Type B pancreatic cell (in vitro differentiated cells): ENCODE measurements at places on chromosomes 5 and 9.

DNA sequence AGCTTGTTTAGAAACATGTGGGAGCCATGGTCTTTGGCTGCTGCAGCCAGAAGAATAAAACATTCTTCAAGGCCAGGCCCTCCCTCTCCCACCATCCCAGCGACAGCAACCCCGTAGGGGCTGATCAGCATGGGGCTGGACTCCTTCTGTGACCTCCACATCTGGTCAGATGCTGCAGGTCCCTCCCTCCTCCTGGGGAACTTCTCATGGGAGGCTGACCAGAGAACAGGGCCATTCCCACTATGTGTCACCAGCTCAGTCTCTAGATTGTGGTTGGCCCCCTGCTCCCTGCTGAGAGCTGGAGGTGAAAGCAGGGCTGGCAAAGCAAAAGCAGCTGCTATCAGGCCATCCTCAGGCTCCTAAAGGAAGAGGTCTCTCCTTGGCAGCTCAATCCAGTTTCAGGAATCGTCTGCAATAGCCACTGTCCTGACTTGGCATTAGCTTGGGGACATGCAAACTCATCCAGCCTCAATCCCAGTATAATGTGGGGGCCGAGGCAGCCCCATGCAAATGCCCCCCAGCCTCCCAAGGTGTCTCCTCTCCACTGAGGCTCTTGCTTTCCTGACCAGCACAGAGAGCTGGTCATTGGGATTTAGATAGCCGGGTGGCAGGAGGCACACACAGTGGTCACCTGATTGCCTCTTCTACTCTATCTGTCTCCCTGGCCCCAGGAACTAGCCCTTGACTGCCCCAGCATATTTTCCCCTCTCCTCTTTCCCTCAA is 81.5 kb downstream of the NRG2 start:
- DNase-seq, result peak; percentile 37
- H3K27ac ChIP-seq, result no peak overlapping the region
- H3K4me3 ChIP-seq, result no peak overlapping the region
- no peaks in the 10 kb centered on the region for H3K36me3 ChIP-seq
- H3K27me3 ChIP-seq, result peaks cover 30% of the 10 kb centered on the region

GRCh38 chr5:178465228-178465860 is 124.8 kb downstream of the COL23A1 start:
- peaks cover 71% of the 10 kb centered on the region for H3K4me1 ChIP-seq
- no peaks in the 10 kb centered on the region for H3K36me3 ChIP-seq
- peak; percentile 54 for DNase-seq

- no peaks in the 10 kb centered on the region for H3K4me1 ChIP-seq
- no peak overlapping the region for H3K4me3 ChIP-seq
- H3K27ac ChIP-seq, result no peak overlapping the region
- H3K27me3 ChIP-seq, result no peaks in the 10 kb centered on the region
- H3K36me3 ChIP-seq, result no peaks in the 10 kb centered on the region
- DNase-seq, result no peak
These were observed 414.9 kb downstream of the CYLC2 start for GRCh38 chr9:103410059-103410458.

GRCh38 chr5:57953792-57954191 is 471.2 kb upstream of the ACTBL2 start:
- H3K4me1 ChIP-seq, result peaks cover 13% of the 10 kb centered on the region
- no peaks in the 10 kb centered on the region for H3K36me3 ChIP-seq
- H3K4me3 ChIP-seq, result no peak overlapping the region
- H3K27ac ChIP-seq, result no peak overlapping the region

GRCh38 chr9:127927201-127927987 is 3.2 kb downstream of the PIP5KL1 start:
- no peak overlapping the region for H3K27ac ChIP-seq
- no peak for DNase-seq
- no peaks in the 10 kb centered on the region for H3K36me3 ChIP-seq
- H3K4me3 ChIP-seq, result peak overlapping the region; percentile 69

- H3K4me1 ChIP-seq, result no peaks in the 10 kb centered on the region
- no peak for DNase-seq
- no peak overlapping the region for H3K27ac ChIP-seq
- H3K4me3 ChIP-seq, result no peak overlapping the region
- H3K27me3 ChIP-seq, result no peaks in the 10 kb centered on the region
These were observed 57.2 kb downstream of the ACO1 start for GRCh38 chr9:32441678-32442077.

DNA sequence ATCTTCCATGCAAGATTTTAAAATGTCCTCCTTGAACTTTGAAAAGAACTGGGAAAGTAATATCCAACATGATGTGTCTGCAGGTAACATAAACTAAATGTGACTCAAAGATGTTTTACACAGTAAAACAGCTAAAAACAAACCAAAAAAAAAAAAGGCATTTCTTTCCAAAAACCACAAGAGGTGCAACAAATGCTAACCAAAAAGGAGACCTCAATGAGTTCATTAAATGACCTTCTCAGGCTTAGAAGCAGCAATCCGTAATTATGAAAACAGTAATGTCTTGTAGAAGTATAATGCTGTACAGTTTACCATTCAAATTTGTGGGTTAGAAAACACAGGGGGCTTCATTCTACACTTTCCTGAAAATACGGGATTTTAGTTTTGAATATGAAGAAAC is 2.5 kb downstream of the RNF145 start:
- peaks cover 52% of the 10 kb centered on the region for H3K4me1 ChIP-seq
- peaks cover 8% of the 10 kb centered on the region for H3K36me3 ChIP-seq
- peak overlapping the region; percentile 96 for H3K27ac ChIP-seq
- DNase-seq, result no peak

DNA sequence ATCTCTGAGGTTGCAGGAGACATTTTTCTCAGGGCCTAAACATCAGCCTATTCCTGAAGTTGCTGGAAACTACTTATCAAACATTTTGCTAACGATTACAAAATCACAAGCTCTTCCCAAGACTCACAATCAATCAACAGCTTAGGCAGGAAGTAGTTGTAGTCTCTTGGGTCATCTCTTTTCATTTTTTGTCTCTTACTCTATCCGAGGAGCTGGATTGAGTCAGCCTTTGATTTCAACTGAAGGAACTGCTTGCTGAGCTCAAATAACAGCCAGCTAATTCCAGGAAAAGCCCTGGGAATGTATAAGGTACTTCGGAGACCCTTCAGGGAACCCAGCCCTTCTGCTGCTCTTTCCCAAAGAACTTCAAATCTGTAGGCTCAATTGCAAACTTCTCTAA is 398.9 kb downstream of the PLK2 start:
- no peak overlapping the region for H3K27ac ChIP-seq
- H3K36me3 ChIP-seq, result no peaks in the 10 kb centered on the region
- H3K27me3 ChIP-seq, result no peaks in the 10 kb centered on the region
- H3K4me1 ChIP-seq, result peaks cover 26% of the 10 kb centered on the region
- DNase-seq, result no peak

DNA sequence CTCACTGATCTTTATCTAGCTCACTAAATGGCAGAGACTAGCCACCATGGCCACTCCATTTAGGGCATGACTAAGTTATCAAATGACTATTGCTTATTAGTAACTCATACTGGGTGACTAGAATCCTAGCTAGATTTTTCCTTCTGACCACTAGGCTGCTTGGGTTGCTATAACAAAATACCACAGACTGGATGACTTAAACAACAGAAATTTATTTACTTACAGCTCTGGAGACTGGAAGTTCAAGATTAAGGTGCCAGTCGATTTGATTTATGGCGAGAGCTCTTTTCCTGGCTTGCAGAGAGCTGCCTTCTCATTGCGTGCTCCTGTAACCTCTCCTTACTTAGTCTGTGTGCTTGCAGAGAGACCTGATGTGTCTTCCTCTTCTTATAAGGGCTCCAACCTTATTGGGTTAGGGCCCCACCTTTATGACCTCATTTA is 55.0 kb upstream of the APC start:
- no peak overlapping the region for H3K27ac ChIP-seq
- no peak for DNase-seq
- H3K4me1 ChIP-seq, result peaks cover 9% of the 10 kb centered on the region
- H3K4me3 ChIP-seq, result no peak overlapping the region
- no peaks in the 10 kb centered on the region for H3K27me3 ChIP-seq
- no peaks in the 10 kb centered on the region for H3K36me3 ChIP-seq

DNA sequence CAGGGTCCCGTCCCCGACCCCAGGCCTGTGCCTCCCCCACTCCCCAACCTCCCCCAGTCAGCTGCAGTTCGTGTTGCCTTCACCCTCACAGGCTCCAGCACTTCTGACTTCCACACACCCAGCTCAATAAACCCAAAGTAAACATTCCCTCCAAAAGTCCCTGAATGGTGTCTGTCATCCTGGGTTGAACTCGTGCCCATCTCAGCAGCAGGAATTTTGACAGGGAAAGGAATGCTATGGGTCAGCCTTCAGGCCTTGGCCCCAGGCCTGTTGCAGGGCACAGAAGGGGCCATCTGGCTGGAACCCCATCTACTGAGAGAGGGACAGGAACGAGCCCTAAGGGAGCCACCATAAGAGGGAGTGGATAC is 29.6 kb upstream of the CNOT6 start:
- H3K4me3 ChIP-seq, result no peak overlapping the region
- no peaks in the 10 kb centered on the region for H3K4me1 ChIP-seq
- H3K36me3 ChIP-seq, result no peaks in the 10 kb centered on the region
- no peak overlapping the region for H3K27ac ChIP-seq

DNA sequence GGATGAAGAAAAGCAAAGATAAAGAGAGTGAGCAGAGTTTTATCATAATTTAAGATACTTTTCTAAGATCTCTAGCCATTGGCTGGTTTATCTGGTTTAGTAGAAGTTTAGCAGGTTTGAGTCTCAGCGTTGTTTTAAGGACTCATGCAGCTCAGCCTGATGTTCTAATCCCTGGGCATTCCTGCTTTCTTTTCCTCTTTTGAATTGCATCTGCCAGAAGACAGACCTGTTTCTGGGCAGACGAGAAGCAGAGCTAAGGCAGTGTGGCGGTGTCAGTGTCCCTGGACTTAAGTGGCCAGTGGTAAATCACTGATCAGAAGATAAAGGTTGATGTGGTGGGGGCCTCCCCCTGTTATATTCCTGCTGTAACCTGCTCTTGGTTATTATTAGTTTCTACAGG is 138.6 kb downstream of the ADCY2 start:
- peaks cover 4% of the 10 kb centered on the region for H3K27me3 ChIP-seq
- no peaks in the 10 kb centered on the region for H3K36me3 ChIP-seq
- H3K27ac ChIP-seq, result no peak overlapping the region
- no peak for DNase-seq
- no peak overlapping the region for H3K4me3 ChIP-seq

DNA sequence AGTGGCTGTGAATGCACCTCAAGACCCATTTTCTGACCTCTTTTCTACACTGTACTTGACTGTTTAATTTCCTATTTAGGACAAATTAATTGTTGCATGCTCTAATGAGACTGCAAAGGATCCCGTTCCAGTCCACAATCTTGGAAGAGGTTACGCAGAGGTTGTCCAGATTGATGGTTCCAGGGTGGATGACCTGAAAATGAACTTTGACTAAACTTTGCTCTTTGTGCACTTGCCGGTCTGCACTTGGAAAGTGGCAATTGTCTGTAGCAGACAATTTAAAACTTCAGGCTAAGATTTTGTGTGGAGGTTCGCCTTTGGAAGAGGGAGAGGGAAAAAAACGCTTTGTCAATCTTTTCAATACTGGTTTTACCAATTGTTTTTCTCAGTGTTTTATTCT is 267.8 kb downstream of the TMEM161B start:
- H3K4me3 ChIP-seq, result no peak overlapping the region
- DNase-seq, result no peak
- no peaks in the 10 kb centered on the region for H3K27me3 ChIP-seq
- H3K27ac ChIP-seq, result no peak overlapping the region
- no peaks in the 10 kb centered on the region for H3K36me3 ChIP-seq
- peaks cover 7% of the 10 kb centered on the region for H3K4me1 ChIP-seq

DNA sequence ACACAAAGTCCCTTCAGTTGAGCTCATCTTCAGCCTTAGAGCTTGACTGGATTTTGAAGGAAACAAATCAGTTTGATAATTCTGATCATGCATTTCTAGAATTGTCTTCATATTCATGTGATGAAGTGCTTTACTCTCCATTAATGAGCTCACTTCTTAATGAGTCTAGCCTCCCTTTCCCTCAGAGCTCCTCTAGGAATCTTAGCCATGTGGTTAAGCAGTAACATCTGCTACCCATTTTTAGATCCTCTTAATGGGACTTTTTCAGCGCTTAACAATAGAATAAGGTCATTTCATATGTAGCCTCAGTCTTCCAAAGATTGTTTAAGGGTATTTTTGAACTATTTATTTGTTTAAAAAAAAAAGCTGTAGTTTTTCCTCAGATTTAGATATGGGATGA is 36.9 kb upstream of the LURAP1L start:
- peak overlapping the region; percentile 35 for H3K27ac ChIP-seq
- H3K27me3 ChIP-seq, result no peaks in the 10 kb centered on the region
- H3K4me1 ChIP-seq, result peaks cover 8% of the 10 kb centered on the region
- H3K4me3 ChIP-seq, result no peak overlapping the region
- H3K36me3 ChIP-seq, result no peaks in the 10 kb centered on the region

DNA sequence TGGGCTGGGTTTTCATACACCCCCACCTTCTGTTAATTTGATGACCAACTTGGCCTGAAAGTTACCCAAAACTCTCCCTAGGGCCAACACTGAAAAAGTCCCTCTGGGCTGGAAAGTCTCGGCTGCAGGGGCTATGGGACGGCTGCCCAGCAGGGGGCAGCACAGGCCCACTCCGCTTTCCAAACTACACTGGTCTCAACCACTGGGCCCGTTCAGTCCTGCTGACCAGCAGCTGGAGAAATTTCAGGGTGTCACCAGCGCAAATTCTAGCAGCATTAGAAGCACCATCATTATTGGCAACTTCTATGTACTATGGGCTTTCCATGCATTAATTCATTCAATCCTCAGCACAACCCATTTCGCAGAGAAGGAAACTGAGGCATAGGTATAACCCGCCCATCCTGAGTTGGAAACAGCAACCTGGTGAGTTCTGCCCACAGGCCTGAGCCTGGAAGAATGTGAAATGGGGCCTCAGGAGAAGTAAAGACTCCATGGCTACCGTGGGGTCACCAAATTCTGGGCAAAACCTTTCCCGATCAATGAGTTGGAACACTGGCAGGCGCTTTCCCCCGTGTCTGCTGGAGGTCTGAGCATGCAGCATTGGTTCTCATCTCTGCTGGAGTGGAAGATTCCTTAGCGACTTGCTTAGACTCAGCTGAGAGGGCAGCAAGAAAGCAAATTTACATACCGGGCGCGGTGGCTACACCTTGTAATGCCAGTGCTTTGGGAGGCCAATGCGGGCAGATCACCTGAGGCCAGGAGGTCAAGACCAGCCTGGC is 9.7 kb downstream of the ORM2 start:
- H3K36me3 ChIP-seq, result peaks cover 10% of the 10 kb centered on the region
- no peaks in the 10 kb centered on the region for H3K4me1 ChIP-seq
- no peak overlapping the region for H3K27ac ChIP-seq
- no peak overlapping the region for H3K4me3 ChIP-seq

GRCh38 chr5:95262933-95263660 is 21.8 kb downstream of the MCTP1 start:
- no peaks in the 10 kb centered on the region for H3K4me1 ChIP-seq
- no peak for DNase-seq
- no peaks in the 10 kb centered on the region for H3K36me3 ChIP-seq
- H3K4me3 ChIP-seq, result no peak overlapping the region

DNA sequence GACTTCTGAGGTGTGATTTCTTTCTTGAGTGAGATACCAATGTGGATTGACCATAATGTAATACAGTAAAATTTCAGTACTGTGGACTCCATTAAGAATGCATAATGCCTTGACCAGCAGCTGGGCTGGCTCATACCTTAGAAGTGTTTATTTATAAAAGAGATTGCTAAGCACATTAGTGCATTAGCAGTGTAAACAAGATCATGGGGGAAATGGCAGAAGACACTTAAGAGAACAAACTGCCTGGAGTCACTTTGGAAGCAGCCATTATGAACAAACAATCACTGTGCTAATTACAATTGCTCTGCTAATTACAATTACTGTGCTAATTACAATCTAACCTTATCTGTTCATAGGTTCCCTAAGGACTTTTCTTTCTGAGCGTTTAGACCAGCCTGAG is 104.2 kb downstream of the TRIM32 start:
- no peak overlapping the region for H3K27ac ChIP-seq
- peaks cover 21% of the 10 kb centered on the region for H3K4me1 ChIP-seq
- H3K27me3 ChIP-seq, result no peaks in the 10 kb centered on the region
